ENCODE measurements at places on chromosomes 13 and 19. TPM values are rescaled to one million over a fixed set of nuclear protein-coding genes. Genes with fewer than 3 reads are reported as not detected.

Gene GJA3
- 1.7 TPM for total RNA-seq

Gene BRME1
- 2.6 TPM for total RNA-seq

DNA sequence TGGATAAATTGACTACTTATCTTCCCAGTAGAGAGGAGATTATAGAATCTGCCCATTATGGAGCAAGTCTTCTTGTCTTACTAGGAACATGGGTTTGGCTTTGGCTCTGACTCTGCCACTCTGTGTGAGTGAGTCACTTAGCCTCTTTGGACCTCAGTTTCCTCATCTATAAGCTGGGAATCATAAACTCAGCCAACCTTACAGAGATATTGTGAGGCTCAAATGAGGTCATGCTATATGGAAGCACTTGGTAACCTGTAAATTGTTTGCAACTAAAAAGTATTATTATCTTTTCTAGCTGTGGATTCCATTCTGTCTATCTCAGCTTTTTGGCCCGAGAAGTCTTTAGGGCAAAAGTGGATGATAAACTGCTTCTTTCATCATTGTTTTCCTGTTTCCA, 186.8 kb upstream of the TSC22D1 start:
- no peak for DNase-seq

DNA sequence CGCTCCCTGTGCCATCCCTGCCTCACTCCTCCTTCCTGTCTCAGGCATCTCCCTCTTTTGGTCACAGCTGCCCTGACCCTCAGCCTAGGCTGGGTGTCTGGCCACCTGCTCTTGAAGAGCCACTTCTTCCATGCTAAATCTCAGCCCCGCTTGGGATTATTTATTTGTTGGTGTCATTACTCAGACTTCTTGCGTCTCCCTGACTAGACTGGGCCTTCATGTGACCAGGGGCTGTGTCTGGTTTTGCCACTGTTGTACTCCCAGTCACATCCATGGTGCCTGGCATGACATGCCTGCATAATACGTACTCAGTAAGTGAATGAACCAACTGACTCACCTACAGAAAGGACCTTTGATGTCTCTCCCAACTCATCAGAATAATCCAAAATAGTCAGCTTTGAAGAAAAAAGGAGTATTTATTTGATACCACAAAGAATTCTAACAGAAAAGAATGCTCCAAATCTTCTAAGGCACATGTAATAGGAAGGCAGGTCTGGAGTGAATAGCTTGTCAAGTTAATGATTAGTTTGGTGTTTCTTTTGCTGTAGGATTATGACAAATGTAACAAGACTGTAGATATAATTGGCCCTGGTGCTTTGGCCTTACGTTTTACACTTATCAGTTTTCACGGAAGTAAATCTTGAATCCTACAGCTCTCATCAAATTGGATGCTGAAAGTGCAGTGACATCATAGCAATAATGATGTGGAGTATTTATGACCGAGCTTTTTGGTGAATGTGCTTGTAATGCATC, 84.0 kb downstream of the ALOX5AP start:
- DNase-seq = no peak

- DNase-seq = no peak
Observed at GRCh38 chr19:43430142-43430710, 15.5 kb downstream of the TEX101 start.

DNA sequence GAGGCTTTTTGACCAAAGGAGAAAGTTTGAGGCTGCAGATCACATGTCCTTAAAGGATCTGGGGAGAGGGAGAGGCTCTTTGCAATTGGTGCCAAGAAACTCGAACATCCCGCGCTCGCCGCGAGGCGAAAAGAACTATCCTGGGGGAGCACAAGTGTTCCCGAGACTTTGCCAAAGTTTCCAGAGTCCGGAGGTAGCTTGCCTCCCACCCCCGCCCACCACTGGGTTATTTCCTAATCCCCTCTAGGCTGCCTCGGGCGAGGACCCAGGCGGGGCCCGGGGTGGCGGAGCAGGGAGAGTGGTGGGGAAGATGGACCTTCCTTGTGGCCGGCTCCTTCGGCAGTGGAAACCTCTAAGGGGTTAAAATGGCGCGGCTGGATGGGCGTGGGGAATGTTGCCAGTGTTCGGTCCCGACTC, 114.5 kb downstream of the KCNRG start:
- no peak for DNase-seq

- DNase-seq = no peak
Observed at GRCh38 chr13:110700641-110701040, 5.3 kb downstream of the CARS2 start.
